Cerebellar nuclear complex (tissue), 1 donor: ENCODE measurements at places on chromosomes 5 and 9.

- DNase-seq = no peak
Measured at GRCh38 chr9:103999375-104000062, 94.6 kb upstream of the SMC2 start.

GRCh38 chr9:87179553-87180340 is 232.4 kb upstream of the GAS1 start:
- no peak for DNase-seq

GRCh38 chr9:135073081-135073740 is 14.3 kb upstream of the OLFM1 start:
- DNase-seq = no peak

DNA sequence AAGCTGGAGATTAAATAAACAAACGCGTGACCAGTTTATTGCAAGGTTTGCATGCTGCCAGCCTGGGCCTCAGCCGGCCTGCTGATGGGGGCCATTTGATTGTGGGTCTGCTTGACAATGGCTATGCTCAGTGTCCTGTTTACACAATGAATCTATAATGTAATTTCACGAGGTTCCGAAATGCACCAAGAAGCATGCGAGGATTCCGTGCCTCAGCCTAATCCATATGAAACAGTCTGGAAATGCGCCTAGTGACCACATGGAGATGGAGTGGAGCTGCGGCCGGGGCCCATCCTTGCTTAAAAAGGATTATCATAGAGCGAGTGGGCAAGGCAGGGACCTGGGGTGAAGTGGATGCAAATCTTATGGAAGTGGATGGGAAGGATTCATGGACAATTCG is 382.4 kb downstream of the CDK5RAP2 start:
- no peak for DNase-seq

GRCh38 chr9:126761274-126761673 is 43.6 kb upstream of the ZBTB43 start:
- DNase-seq = no peak

DNA sequence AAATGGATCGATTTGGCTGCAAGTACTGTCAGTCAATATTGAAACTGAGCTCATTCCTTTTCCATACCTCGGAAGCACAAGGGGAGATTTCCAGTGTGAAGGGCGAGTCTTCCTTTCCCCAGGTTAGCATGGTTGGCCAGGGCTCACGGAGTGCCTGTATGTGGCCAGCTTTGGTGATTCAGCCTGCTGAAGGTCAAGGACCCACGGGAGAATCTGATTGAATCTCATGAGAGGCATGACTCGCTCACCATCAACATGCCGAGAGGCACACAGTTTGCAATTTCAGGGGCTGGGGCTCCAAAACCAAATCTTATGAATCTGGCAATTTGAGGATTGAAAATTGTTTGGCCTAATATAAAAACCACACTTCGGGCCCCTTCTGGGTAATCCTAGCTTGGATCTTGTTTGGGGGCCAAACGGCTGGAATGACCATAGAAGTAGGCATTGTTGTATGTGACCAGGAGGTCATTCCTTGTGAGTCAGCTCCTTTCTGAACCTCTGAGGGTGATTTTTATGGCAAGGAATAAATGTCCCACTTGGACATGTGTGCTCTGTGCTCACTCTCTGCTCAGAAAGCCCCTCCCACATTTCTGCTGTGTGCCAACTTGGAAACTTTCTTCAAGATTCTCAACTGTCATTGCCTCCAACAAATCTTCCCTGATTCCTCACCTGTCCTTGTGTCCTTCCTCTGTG is 69.8 kb downstream of the DOCK2 start:
- no peak for DNase-seq

DNA sequence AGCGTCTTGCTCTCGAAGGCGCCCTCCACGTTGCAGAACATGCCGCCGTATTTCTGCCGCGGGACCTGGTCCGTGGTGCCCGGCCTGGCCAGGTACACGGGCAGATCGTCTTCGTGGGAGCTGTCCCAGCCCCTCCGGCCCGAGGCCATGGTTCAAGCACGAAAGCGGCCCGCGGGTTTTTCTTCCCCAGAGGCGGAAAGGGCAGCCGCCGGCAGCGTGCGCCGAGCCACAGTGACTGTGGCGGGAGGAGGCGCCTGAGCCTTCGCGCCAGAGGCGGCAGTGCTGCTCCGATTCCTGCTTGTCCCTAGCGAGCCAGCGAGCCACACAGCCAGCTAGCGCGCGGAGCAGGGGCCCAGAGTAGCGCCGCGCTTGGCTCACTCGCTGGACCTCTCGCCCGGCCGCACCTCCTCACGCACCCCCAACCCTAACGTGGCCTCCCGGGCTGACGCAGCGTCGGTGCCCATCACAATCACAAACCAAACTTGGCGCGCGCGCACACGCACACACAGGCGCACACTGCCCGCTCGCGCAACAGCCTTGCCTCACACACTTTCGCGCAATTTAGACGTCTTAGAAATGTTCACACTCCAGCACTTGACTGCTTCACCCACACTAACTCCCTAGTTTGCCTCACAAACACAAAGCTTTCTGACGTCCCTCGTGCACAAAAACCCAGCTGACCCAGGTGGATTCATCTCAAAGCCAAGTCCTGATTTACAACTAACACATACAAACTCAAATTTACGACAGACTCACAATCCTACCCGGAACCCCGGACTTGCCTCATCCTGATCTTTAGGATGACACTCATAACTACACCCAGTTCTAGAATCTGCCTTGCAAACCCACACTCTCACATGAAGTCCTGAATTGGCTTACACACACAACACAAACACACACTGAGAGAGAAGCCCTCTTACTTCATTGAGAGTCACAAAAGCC is at the start of gene DPYSL3:
TSS of gene DPYSL3 (minus strand) at position 359 of the 942 bp plus-strand sequence. CDS start at position 149, 210 bp downstream.
- no peak for DNase-seq

DNA sequence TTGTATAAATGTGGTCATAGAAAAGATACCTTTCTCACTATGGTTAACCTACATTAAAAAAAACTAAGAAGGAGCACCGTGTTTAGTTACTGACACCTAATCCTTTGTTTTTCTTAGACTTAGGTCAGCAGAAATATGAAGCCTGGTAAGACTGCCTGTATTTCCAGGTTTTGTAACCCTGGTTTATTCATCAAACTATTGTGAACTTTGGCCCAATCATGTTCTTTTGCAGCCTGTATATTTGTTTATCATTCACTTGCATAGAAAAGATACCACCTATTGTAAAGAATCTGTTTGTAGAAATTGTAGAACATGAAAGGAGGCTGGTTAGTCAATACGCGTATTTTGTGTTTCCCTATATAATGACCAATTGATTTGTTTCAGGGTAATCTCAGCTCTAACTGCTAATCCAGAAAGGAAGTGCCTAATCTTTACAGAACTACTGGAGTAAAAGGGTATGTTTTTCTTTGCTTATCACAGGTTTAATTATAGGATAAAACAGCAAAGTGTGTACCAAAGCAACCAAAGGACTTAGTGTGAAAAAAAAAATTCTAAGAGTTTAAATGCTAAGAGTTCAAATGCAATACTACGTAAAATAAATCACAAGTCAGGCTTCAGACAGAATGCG is 103.6 kb downstream of the LURAP1L start:
- DNase-seq = no peak

DNA sequence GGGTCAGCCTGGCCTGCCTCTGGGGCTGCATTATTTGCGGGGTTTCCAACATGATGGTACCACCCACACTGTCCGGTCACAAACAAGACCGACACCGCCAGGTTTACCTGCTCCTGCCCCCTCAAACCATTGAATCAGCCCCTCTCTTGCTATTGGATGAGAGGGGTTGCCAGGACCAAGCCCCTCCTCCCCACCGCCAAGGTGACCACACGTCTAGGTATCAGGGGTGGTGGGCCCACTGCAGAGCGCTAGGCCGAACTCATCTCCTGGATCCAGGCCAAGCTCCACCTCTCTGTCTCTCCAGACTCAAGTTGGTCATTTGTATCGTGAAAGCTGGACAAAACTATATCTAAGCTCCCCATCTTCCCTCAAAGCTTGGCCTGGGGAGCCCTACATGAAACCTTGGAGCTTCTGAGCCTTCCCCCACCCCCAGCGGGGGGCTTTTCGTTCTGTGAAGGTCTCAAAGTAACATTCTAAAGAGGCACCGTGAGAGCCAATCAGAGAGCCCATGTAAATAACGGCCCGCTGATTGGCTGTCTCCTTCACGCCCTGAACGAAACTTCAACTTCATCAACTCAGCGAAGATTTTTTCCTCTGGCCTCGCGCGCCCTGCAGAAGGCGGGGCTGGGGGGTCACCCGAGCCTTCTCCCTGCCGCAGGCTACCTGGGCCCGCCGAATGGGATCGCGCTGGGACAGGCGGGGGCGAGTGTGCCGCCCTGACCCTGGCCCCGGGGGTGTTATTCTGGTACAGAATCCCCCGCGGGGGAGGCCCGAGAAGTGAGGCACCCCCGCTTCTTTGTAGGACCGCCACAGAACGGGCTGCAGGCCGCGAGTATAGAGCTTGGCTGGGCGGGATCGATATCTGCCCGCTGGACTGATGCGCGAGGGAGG is 49.6 kb upstream of the PSD2 start:
- no peak for DNase-seq

DNA sequence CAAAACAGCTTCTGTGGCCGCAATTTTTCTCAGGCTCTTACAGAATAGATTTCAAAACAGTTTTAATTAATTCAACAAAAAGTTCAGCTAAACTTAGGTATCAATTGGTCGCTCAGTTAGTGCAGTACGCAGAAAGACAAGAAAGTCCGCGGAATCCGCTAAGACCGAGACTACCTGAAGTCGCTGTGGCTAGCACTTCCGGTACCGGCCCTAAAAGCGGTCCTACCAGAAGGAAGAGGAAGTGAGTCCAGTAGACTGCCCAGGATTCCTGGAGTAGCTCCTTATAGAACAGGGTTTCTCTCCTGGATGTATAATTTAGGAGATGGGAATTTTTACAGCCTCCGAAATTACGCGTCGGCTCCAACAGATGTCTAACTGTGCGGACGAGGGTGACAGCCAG is 16.6 kb upstream of the PCDHB2 start:
- DNase-seq = no peak

GRCh38 chr5:142944140-142944539 is 174.0 kb downstream of the ARHGAP26 start:
- DNase-seq = no peak

- DNase-seq = no peak
Measured at GRCh38 chr5:150272531-150272930, 17.0 kb downstream of the CAMK2A start.

DNA sequence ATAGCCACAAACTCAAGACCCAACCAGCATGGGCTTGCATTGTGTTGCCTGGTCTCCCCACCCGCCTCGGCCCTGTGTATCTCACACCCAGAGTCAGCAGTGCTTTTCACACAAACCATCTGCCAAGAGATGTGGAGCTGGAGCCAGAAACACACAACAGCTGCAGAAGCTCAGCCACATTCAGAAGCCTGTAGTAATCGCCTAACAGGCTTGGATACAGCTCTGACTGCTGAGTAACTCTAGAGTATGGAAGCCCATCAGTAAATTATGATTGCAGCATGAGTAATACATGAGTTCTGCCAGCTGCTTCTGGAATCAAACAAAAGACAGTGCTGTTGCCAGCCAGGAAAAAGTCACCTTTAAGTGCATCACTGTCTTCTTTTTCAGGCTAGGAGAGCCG is 16.0 kb downstream of the TEK start:
- DNase-seq = no peak

DNA sequence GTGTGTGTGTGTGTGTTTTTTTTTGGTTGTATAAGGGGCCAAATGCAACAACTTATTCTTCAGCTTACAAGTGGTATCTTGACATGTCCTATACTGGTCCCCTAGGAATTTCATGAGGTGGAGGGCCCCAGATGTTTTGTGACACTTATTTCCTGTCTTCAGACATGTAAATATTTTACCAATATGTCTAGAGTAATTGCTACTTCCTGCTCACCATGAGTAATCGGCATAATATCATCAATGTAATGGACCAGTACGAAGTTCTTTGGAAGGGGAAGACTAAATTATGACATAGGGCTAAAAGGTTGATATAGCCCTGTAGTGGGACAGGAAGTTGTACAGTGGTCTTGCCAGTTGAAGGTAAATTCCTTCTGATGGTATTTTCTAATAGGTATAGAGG is 3.7 kb upstream of the OTULIN start:
- no peak for DNase-seq

GRCh38 chr9:113578882-113579282 is 115.4 kb downstream of the RGS3 start:
- no peak for DNase-seq

GRCh38 chr5:15995341-15996052 is 184.1 kb downstream of the MARCHF11 start:
- DNase-seq = no peak

- no peak for DNase-seq
Measured at GRCh38 chr9:108197899-108198298, 657.9 kb downstream of the ACTL7B start.

GRCh38 chr9:110126986-110127864 is 80.7 kb downstream of the C9orf152 start:
- DNase-seq = no peak

- no peak for DNase-seq
Measured at GRCh38 chr5:6501701-6502100, 53.0 kb downstream of the UBE2QL1 start.

- DNase-seq = no peak
Measured at GRCh38 chr5:151023651-151024050, 3.3 kb downstream of the GPX3 start.

- no peak for DNase-seq
Measured at GRCh38 chr5:30069441-30070263, 1123.8 kb upstream of the CDH6 start.

DNA sequence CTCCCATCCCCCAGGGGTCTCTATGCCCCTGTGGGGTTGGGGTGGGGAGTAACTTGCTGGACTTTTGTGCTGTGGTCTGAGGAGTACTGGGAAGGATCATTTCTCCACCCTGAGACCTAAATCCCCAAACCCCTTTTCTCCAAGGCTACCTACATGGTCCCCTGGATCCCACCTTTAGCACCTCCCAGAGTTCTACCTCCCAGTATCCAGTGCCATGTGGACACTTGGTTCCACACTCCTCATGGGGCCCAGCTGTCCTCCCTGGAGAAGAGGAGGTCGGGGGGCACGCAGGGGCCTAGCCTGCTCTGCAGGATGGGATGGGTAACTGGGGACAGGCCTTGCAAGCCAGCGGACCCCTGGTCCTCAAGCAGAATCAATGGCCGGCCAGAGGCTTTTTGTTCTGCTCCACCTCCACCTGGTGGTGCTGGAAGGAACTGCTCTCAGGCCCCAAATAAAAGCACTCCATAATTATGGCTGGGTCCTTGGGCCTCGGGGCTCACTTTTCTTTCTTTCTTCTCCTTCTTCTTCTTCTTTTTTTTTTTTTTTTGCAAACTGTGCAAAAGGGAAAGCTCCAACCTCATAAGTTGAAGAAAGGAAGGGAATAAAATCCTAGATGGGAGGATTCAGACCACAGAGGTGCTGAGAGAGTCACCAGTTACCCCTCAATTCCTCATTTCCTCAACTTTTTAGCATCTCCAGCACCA is 68.4 kb downstream of the PSD2 start:
- DNase-seq = no peak

DNA sequence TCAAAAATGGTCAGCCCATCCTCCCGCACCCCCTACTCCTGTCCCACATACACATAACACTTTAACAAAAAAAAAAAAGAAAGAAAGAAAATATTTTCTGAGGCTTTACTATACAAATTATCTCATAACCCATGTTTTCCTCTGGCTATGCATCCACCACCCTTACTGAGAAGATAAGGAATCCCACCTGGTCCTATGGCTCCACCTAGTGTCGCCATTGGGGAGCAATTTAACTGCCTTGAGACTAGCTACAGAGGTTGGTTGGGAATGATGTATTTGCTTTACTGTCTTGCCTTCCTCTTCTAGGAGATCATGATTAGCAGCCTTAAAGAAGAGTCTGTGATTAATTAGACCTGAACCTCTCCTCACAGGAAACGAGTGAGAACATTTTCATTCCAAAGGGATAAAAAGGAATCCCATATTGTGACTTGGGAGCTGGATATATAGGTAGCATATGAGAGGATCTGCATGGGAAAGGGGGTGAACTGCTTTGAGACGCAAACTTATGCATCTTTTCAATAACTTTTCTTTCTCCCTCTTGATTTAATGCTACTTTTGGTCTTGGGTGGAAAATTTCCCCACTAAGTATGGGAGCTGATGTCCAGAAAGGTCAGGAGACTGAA is 77.7 kb upstream of the SELENOP start:
- no peak for DNase-seq
